ENCODE measurements at places on chromosomes 13 and 19.

GRCh38 chr13:101554420-101555125, 102.1 kb downstream of the ITGBL1 start:
- DNase-seq = no peak

DNA sequence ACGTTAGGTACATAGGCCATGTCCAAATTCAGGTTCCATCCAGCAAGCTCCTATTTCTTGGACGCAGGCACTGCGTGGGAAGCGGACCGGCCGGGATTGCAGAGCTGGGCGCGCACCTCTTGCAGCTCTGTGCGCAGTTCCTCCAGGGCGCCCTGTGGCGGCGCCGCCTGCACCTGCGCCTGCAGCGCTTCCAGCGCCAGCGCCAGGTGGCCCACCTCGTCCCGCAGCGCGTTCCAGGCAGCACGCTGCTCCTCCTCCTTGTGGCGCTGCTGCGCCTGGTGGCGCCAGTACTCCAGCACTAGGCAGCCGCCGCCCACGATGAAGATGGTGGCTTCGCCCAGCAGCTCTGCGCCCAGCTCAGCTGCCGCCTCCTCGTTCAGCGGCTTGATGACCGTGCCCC, 31.1 kb downstream of the OPA3 start:
- no peak for DNase-seq

DNA sequence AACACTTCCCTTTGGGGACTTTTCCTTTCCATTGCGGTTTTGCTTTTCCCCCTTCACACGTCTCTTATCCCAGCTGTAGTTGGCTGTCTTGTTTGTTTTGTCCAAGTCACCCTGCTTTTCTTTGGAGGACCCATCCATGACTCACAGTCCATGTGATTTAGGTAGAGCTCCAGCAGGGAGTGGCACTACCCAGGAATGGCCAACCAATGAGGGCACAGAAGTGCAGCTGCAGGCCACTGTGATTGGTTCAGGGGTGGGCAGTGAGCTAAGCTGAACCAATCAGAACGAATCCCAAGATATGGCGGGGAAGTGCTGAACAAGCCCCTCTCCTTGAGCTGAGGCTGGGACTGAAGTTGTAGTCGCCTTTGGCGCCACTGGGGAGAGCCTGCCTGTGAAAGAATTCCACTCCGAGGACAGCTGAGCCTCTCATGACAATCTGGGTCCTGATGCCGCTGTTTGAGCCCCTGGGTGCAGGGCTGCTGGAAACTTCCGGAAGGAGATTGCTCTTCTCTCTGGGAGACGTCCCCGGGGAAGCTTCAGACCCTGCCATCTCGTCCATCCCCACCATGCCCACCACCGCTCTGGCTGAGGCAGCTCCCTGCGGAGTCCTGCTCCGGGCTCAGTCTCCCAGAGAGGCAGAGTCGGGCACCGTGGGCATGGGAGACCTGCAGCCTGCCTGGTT, 62.9 kb upstream of the URI1 start:
- no peak for DNase-seq

DNA sequence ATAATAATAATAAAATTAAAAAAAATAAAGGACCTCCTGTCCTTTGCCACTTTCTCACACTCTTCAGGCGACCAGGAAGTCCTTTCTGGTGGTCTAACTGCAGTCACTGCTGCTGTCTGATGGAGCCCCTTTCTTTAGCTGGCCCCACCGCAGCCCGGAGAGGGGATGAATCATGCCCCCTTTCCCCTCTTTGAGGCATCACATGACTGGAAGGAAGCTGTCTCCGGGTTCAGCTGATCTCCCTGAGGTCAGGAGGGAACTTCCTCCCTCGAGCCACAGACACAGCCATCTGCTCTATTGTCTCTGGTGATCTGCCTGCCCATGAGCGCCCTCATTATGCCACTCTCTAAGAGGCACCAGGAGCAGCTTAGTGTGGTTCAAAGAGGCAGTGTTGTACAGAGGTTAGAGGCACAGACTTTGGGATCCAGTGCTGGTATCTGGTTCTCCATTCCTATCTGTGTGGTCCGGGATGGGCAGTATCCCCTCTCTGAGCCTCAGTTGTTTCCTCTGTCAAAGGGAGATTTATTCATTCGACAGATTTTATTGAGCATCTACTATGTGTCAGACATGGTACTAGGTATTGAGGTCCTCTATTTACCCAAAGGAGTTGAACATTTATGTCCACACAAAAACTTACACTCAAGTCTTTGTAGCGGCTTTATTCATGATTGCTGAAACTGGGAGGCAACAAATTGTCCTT, 30.0 kb downstream of the VAV1 start:
- DNase-seq = no peak

DNA sequence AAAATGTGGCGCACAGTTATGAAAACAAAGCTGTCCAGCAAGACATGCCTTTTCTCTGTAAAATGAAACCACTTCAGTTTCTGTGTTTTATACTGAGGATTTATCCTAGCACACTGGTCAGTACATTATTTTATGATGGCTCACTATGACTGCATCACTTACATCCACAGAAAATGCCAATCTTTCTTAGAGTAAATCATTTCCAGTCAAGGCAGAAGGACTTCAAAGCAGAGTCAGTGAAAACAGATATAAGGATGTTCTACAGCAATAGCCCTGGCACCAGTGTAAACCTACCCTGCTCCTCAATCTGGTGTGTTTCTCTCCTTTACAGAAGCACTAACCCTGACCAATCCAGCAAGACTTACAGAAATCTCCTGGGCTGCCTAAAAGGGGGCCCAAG, 473.5 kb downstream of the GPC6 start:
- no peak for DNase-seq

- no peak for DNase-seq
Observed at GRCh38 chr19:40190891-40191835, at the start of gene MAP3K10. TSS of gene MAP3K10 (plus strand) at chr19:40191426. CDS start at chr19:40192032, 606 bp downstream.

GRCh38 chr13:112690283-112690929, 568 bp downstream of the ATP11A start:
- DNase-seq = no peak

- DNase-seq = peak; percentile 13
Observed at GRCh38 chr13:61880578-61881283, 465.1 kb upstream of the PCDH20 start.

GRCh38 chr19:47703301-47703700, 9.9 kb upstream of the EHD2 start:
- DNase-seq = no peak

GRCh38 chr13:112893570-112894422, 75.2 kb upstream of the MCF2L start:
- DNase-seq = no peak

- DNase-seq = no peak
Observed at GRCh38 chr13:107568181-107568580, 647.2 kb downstream of the LIG4 start.

- DNase-seq = peak; percentile 27
Observed at GRCh38 chr13:95191821-95192563, 109.3 kb downstream of the ABCC4 start.

DNA sequence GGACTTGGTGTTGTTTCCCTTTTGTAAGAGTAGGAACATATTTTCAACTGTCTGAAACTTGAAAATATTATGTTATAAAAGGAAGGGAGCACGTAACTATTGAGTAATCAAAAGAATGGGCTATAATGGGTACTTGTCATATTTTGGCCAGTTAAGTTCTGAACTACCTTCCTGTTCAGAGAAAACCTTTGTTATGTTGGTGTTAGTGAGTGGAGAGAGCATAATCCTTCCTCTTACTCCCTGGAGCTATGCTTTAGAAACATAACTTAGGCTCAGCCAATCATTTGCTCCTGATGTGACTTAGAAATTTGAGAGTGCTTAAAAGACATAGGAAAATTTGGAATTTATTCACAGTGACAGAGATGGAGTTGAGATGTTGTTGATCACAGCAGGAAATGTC, 482.5 kb upstream of the SPRY2 start:
- no peak for DNase-seq
